ENCODE measurements at places on chromosomes 7 and 10.

DNA sequence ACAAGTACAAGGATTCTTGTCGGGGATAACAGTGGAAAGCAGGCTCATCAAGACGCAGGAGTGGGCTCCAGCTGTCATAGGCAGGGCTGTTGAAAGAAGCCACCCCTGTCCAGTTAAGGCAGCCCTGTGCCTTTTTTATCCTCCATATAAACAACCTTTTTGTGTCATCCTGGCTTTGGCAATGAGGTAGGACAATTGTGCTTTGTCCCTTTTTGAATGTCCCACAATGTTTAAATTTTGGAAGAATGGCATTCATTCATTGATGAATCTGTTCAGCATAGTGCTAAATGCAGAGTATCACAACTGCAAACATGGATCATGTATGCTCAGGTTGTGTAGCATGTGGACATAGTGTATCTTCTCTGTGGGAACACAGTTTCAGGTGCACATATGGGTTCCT is 66.7 kb downstream of the UBE3C start:
- no peak for DNase-seq

DNA sequence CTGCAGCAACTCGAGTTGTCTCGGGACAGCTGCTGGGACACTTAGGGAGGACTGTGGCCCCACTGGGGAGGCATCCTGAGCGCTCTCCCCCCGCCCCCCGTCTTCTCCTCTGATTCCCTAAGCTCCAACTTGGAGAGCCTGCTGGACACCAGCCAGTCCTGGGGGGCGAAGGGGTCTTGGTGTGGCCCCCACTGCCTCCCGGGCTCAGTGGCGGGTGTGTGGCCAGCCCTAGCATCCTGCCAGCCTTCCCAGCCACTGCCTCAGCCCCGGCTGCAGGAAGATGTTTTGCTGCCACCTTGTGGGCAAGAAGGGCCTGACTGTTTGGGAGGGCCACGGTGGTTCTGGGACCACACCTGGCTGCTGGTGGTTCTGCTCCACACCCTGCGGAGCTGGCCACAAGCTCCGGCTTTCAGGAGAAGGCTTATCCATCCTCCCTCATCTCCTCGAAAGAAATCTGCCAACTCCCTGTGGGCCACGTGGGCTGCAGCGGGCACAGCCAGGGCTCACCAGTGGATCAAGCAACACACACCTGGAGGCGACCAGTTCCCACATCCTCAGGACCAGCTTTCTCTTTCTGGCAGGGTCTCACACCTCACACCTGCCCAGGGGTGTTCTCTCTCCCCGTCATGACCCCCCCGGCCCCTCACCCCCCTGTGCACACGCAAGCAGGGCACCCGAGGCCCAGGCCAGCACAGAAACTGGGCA is 24.8 kb downstream of the AGAP3 start:
- DNase-seq: peak; percentile 75

DNA sequence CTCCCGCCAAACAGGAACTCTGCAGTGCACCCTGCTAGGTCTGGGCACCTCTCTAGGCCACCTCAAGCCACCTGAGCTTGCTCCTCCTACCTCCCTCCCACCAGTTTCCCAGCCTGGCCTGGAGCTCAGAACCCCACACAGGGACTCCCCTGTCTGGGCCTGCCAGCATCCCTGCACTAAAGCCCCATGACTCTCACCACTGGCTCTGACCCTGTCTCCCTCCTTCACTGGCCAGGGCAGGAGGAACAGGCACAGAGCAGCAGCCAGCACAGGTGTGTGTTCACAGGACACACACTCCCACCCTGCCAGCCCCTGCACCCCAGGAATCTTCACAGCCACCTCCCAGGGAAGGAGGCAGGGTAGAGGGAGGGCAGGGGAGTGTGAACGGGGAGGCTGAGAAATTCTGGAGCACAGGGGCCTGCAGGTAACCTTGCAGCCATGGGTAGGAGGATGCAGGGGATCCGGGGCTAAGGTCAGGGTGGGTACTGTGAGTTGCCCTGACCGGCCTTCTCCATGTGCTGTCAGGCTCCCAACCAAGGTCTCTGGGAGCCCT is 13.9 kb upstream of the ANTXRL start:
- no peak for DNase-seq

GRCh38 chr7:148793590-148793989 is 90.5 kb downstream of the EZH2 start:
- DNase-seq: no peak

DNA sequence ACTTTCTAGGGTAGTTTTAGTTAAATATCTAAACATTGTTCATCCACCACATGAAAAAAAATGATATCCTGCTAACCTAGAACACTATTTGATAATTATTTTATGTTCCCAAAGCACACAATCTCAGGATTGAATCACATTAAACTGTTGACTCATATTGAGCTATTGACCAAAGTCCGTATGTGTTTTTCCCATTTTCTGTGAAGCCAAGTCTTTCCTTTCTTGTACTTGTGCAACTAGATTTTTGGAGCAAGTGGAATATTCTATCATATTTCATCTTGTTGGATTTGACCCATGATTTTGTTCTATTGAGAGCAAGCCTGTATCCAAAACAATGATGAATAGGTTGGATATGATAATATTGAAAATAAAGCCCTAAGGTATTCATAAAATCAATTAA is 164.6 kb downstream of the SKAP2 start:
- DNase-seq: no peak

DNA sequence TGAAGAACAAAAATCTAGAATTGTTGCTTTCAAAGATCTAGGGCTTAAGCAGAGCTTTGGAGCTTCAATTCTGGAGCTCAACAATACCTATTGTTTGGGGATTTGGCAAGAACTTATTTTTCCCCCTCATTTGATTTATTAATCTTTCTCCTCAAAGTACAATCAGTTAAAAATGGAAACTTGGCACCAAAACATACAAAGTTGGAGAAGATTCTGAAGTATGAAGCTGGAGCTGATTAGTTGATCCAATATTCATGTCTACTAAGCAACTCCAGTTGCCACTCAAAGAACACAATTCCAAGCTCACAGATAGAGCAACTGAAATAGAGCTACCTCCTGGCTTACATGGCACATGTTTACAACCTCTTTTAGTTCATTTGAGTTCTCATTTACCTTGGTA is 3.8 kb downstream of the FAM13C start:
- DNase-seq: no peak

- peak; percentile 17 for DNase-seq
Observed at GRCh38 chr10:43399320-43400310, 9.4 kb downstream of the HNRNPF start.

GRCh38 chr7:391411-391951 is 101.5 kb downstream of the FOXL3 start:
- DNase-seq: no peak

- DNase-seq: no peak
Observed at GRCh38 chr10:129098517-129098916, 368.5 kb upstream of the MGMT start.

- DNase-seq: peak; percentile 83
Observed at GRCh38 chr7:140696680-140697446, at the start of gene NDUFB2. TSS of gene NDUFB2 (plus strand) at chr7:140696708. CDS start at chr7:140696745, 37 bp downstream.

DNA sequence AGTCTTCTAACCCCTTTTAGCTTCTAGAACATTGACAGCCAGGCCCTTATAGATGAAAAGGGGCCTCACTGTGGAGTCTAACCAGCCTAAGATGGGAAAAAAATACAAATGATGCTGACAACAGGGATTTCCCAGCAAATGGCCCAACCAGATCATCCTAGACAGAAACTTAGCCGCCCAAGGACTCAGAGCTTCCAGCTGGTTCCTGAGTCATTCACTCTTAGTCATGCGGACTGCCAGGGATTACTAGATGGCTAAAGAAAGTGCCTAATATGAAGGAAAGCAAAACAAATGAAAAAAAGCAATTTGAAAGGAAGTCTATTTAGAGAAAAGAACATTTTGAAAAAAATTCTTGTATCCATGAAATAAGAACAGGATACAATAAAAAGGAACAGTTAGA is 23.7 kb downstream of the TSPAN14 start:
- peak; percentile 90 for DNase-seq

- no peak for DNase-seq
Observed at GRCh38 chr7:69687739-69688433, 89.6 kb downstream of the AUTS2 start.

- DNase-seq: no peak
Observed at GRCh38 chr7:43021431-43021830, 89.3 kb downstream of the MRPL32 start.

- DNase-seq: no peak
Observed at GRCh38 chr10:102714621-102715455, at the start of gene SFXN2. TSS of gene SFXN2 (plus strand) at chr10:102714636. CDS start at chr10:102726637, 12,001 bp downstream.

GRCh38 chr7:19958309-19958896 is 185.0 kb upstream of the TMEM196 start:
- peak; percentile 100 for DNase-seq

DNA sequence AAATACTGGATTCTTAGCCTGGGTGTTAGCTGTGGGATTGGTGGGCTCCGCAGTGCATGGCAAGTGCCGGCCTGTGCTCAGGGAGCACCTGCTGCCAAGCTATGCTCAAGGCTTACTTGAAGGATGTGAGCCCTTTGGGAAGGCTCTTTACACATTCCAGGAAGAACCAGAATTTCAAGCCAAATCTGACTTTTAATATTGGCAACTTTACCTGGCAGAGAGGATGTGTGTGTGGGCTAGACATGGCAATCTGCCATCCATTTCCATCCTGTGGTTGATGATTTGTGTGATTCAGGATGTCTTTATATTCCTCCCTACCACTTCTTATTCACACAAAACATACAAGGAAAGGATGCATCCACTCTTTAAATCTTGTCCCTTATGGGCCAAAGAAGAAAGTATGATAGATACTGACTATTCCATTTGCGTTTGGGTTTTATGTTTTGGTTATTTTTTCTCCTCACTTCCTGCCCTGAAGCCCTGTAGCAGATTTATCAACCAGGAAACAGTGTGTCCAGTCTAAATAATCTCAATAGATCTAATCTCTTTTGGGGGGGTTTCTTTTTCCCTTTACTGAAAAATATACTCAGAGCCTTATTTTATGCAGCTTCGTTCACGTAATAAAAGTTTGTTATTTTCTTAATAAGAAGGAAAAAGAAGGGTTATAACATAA is 247.1 kb downstream of the COBL start:
- peak; percentile 75 for DNase-seq

DNA sequence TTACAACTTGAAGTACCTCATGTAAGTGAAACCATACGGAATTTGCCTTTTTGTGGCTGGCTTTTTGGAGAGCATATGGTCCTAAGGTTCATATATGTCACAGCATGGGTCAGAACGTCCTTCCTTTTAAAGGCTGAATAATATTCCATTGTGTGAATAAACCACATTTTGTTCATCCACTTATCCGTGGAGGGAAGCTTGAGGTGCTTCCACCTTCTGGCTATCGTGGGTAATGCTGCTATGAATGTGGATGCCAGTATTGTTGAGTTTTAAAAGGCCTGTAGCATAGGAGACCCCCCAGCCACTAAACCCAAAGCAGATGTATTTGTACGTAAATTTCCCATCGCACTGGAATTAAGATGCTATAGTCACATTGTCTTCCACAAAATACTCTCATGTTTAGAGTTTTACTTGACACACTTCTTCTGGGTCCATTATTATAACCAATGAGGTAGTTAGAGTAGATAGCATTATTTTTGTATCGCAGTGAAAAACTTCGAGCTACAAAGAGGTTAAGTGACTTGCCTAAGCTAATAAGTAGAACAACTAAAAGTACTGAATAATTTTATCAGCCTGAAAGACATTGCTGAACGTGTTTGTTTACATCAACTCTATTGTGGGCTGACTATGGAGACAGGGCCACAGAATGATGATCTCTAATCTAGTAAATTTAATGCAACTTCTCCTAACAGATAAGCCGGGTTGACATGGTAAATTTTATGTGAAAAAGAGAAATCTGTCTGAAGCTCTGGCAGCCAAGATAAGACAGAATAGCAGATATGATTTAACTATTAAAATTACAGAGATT is 183.0 kb upstream of the CTBP2 start:
- peak; percentile 23 for DNase-seq

- no peak for DNase-seq
Observed at GRCh38 chr10:70954381-70955176, 66.2 kb upstream of the PCBD1 start.

- DNase-seq: no peak
Observed at GRCh38 chr7:47507522-47507921, 74.4 kb downstream of the TNS3 start.

- DNase-seq: no peak
Observed at GRCh38 chr7:108498481-108498880, 27.5 kb downstream of the PNPLA8 start.

Measured in kidney tubule cell (primary cell).